ENCODE measurements at places on chromosomes 11 and 22. TPM values are rescaled to one million over a fixed set of nuclear protein-coding genes. Genes with fewer than 3 reads are reported as not detected.

- no peak for DNase-seq
Observed at GRCh38 chr11:94032725-94033124, 11.6 kb downstream of the HEPHL1 start.

- no peak for DNase-seq
Observed at GRCh38 chr11:86681483-86681756, 9.0 kb upstream of the ME3 start.

DNA sequence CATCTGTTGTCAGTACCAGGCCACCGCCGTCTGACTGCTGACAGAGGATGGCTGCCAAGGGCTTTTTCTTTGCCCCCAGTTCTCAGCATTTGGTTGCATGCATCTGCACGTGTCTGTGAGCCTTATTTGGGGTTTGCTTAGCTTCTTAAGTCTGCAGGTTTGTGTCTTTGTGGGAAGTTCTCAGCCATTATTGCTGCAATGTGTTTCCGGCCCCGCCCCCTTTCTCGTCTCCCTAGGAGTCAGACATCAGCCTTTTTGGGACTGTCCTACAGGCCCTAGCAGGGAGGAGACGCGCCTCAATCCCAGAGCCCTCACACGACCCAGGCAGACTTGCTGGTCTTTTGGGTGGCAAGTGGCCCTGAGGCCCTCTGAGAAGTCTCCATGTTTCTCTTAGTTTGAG lies 8.0 kb downstream of the MOB2 start:
- no peak for DNase-seq

DNA sequence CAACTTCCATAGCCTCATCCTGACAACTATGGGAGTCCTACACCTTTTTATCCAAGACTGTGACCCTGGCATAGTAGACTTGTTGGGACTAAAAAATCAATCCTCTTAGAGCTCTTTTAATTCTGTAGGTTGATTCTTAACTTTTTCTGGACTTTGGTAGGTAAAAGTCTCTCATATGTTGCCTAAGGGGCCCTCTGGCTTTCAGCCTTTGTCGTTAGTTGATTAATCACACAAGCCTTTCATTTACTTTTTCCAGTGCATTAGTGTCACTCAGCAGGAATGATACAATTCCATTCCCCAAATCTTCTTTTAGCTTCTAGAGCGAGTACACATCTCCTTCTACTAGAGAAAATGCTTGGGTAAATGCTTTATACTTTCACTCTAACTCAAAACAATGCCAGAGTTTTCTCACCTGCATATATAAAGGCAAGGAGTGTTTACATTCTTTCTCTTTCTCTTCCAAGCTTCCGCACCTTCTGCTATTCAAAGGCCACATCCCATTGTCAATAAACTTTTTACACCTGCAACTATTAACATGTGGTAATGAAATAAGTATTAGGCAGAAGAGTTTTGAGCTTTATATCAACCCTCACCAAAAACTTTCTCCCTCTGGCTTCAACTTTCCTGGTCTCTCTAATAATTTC lies 516.6 kb downstream of the FAM181B start:
- DNase-seq, result no peak

DNA sequence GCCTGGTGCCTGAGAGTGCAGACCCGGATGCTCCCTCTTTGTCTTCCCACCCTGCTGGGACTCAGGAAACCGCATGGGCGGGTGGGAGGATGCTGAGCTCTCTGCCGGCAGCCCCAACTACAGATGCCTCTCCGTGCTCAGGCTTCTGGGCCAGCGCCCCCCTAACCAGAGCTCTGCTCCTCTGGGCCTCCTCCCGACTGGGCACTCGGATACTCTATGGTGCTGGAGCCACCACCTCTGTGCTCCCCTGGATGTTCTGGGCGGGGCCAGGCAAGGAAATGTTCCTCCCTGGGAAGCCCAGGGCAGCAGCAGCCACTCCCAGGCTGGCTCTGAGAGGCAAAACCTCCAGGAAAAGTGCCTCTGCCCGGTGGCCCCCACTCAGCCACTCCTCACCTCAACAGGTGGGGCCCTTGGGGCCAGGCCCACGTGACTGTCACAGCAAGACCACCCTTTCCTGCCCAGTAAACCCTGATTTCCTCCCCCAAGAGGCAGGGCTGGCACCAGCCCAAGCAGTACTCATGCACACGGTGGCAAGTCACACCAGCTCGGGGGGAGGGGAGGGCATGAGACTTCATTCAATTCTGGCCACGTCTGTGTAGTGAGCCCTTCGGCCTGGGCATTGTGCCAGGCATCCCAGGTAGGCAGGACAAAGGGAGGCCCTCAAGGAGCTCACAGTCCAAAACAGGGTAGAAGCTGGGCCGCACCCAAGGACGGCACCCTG lies 54.7 kb upstream of the TCF20 start:
- no peak for DNase-seq

DNA sequence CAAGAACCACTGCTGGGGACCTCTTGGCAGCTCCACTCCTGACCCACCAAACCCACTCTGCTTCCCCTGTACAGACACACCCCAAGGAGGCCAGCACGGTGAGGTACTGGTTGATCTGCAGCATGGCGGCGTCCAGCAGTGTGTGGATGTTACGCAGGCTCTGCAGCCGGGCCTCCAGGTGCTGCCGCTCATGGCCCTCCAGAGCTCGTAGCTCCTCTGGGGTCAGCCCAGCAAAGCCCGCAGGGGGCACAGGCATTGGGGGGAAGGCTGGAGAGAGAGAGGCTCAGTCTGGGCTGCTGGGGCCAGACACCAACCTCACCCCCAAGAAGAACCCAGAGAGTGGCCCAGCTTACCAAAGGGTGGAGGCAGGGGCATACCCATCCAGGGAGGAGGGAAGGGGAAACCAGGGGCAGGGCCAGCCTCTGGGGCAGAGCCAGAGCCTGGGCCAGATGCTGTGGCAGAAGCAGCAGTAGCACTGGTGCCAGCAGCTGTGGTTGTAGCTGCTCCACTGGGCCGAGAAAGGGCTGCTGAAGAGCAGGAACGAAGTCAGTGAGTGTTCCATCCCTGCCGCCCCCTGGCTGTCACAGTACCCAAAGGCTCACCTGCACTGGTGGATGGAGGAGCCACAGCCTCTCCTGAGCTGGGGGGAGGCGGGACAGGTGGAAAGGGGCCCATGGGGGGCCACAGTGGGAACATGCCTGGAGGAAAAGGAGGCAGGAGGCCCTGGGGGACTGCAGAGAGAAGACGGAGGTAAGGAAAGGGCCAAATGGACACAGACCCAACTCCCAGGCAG lies 4.5 kb downstream of the SYVN1 start:
- DNase-seq, result no peak

GRCh38 chr11:114129142-114129541 lies 69.6 kb downstream of the ZBTB16 start:
- no peak for DNase-seq

DNA sequence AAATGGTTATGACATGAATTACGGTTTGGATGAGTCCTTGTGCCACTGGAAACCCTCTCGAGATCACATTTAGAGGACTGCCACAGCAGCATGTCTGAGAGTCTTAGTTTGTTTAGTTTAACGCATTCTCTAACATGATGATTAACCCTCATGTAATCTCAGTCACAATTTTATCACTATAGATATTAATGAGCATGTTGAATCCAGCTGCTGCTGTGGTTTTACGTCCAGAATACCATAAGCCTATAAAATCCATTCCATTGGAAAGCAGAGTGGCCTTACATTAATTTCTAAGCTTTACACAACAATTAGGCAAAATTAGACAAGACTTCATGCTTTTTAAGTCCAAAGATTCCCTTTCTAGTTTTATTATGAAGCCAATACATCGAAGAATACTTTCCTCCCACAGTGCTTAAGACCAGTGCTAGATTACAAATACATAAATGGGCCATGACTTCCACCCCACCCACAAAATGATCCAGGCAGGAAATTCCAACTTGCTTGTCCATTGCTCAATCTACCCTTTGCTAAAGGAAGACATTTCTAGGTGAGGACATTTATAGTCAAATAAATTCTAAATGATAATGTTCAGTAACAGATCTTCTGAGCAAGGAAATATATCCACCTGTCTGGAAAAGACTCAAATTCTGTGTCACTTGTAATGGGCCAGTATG lies 3.5 kb upstream of the ELMOD1 start:
- DNase-seq, result no peak

DNA sequence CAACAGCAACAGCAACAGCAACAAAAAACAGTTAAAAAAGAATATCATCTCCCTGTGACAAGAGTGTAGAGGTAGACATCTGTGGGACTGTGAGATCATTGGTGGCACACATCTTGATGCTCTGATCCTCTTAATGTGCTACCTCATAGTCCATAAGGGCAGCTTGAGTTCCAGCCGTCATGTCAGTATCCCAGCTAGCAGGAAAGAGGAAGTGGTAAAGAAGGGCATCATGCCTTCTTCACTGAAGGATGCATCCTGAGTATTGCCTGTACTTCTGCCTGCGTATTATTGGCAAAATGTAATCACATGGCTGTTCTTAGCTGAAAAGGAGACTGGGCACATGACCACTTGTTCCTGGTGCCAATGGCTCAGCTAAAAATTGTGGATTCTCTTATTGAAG lies 314.3 kb downstream of the TBC1D22A start:
- DNase-seq, result no peak

- no peak for DNase-seq
Observed at GRCh38 chr11:28833670-28834069, 725.5 kb downstream of the METTL15 start.

- no peak for DNase-seq
Observed at GRCh38 chr22:46389081-46389480, 53.6 kb downstream of the TRMU start.

- DNase-seq, result no peak
Observed at GRCh38 chr11:84524422-84525051, 1102.6 kb downstream of the DLG2 start.

DNA sequence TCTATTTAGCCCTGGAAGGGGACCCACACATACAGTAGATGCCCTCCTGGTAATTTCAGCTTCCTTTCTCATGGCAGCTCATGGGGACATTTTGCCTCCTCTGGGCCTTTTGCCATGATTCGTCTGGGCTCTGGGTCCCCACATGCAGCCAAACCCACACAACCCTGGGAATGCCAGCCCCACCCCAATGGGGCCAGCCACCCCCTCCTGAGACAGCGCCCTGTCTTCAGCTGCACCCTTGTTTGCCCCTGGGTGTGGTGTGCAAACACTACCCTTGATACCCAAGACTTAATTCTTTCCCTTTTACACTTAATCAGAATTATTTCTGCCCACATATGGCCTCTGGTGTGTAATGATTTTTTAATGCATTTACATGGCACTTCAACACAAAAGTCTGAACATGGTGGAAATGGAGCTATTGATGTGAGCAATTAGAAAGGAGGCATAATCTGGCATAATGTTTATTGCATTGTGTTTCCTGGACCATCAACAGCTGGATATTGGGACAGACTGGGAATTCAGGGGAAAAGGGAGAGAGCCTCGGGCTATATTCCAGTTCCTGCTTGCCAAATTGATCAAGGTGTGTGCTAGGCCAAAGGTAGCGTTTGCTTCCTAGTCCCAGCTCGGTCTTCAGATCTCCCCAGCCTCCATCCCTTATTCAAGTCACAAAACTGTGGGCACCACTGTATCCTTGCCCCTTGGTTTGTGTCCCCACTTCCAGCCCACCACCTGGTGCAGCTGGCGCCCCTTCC lies 85.0 kb upstream of the ANO1 start:
- no peak for DNase-seq

- no peak for DNase-seq
Observed at GRCh38 chr22:37184380-37184755, 3.7 kb downstream of the C1QTNF6 start.

DNA sequence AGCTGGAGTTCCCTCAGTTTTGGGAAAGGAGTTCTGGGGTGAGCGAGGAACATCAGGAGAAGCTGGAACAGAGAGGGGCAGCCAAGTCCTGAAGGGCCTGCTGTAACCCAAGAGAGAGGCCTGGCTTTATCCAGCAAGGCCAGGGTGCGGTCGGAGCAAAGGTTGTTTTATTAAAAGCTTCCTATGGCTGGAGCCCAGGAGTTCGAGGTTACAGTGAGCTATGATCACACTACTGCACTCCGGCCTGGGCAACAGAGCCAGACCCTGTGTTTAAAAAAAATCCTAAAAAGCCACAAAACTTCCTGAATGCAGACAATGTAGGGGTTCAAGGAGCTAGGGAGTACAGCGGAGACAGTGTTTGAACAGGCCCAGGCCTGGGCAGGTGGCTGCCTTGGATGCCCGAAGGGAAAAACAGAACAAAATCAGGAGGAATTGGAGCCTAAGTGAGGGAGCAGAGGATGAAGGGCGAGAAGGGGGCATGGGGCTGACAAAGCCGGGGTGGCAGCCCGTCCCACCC lies 22.2 kb upstream of the MALAT1 start:
- no peak for DNase-seq

DNA sequence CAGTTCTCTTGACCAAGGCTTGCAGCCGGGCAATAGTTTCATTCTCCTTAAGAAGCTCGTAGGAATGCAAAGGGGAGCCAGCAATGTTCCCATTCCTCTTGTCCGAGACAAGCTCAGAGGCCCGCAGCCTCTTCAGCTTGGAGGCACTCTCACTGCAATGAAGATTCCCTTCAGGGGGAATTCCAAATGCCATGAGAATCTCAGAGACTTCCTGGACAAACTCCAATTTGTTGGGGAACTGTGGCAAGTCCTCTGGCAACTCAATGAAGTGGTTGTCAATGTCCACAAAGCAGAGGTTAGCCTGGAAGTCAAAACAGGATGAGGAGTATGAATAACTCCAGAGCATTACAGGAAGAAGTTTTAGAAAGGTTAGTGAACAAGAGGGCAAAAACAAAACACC lies 84.4 kb downstream of the DENND5A start:
- no peak for DNase-seq

GRCh38 chr11:11733246-11733747 lies 108.5 kb upstream of the USP47 start:
- DNase-seq, result no peak

GRCh38 chr22:40009292-40009774 lies 14.6 kb downstream of the FAM83F start:
- DNase-seq, result no peak

DNA sequence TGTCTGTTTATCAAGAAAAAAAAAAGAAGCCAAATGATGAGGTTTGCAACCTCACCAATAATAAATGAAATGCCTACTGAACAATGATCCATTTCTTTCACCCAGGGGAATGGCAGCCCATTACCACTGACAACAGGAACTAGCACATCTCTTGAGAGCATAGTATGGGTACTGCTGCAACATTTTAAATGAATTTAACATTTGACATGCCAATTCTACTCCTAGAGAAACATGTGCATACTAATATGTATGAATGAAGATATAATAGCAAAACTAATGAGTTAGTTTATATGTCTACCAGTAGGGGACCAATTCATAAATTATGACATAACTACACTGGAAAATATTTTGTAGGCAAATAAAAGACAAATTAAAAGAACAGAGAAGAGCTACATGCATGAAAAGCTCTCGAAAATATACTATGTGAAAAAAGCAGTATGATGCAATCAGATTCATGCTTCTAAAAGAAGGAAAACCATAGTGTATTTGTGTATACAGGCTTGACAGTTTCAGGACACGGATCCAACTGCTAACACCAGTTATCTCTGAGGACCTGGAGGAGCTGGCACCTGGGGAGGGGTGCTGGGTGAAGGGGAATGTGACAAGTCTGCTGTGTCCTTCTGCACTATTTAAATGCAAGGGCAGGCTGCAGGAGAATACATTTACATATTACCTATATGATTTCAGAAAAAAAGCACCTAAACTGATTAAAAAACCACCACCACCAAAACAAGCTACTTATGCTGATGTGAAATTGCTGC lies 6.9 kb downstream of the SMCO4 start:
- DNase-seq, result no peak

Gene BARX2
- not detected for polyA plus RNA-seq

Gene DGCR6L
- polyA plus RNA-seq, result 158 TPM

Gene SCUBE1
- polyA plus RNA-seq, result not detected

Gene OR52E8
- not detected for polyA plus RNA-seq

Gene CARD18
- not detected for polyA plus RNA-seq

Gene CHCHD10
- polyA plus RNA-seq, result 32.8 TPM

Gene RIMBP3C
- 0.22 TPM for polyA plus RNA-seq

Gene TNNI2
- polyA plus RNA-seq, result 0.46 TPM

Gene OR51I1
- not detected for polyA plus RNA-seq
